Uterus (tissue), 4 donors: ENCODE measurements at places on chromosomes 3 and 15. TPM values are rescaled to one million over a fixed set of nuclear protein-coding genes. Genes with fewer than 3 reads are reported as not detected.
A peak's percentile ranks its signal among the peaks of the same experiment; 100 is the strongest.

DNA sequence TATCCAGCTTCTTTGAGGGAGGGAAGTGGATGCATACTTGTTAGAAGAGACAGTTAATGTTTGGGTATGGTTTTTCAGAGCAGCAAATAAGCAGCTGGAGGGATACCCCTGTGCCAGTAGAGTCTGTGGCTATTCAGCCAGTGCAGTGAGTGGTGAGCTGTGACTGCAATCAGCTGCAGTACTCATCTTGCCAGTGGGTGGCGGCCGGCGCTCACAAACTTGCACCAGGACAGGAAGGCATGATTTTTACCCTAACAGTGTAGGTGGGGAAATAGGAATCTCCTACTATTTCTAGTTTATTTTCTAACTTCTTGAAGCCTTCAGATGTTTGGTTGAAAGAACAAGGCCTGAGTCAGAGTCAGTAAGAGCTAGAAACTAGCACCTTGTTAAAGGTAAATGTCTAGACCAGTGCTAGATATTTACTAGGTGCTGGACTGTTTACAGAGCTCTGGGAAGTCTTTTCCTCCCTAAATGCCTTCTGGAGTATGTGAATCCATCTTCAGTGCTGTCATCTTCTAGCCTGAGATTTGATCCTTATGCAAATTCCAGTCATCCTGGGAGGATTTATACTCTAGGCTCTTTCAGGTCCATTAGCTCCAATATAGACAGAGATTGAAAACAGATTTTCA, 23.6 kb downstream of the TIMP4 start:
- no peak overlapping the region for H3K4me3 ChIP-seq
- H3K36me3 ChIP-seq, result no peaks in the 10 kb centered on the region
- DNase-seq, result peak; percentile 73
- peaks cover 4% of the 10 kb centered on the region for H3K4me1 ChIP-seq
- H3K27me3 ChIP-seq, result no peaks in the 10 kb centered on the region

DNA sequence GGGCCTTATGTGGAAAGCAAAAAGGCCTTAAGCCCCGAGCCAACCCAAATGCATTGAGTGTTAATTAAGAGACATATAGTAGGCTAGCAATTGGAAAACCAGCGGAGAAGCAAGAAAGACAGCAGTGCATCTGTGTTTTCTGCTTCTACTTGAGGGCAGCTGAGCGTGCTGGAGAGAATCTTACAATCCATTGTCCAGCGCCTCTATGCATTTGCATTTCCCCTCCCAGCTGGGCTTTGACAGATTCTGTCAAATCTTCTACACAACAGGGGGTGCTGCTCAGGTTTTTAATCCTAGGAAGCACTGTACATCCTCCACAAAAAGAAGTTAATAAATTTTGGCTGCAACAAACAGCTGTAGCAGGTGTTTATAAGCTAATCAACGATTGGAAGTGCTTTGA, 23.9 kb downstream of the SSR3 start:
- no peak overlapping the region for H3K27ac ChIP-seq
- H3K4me3 ChIP-seq, result no peak overlapping the region
- H3K4me1 ChIP-seq, result peaks cover 6% of the 10 kb centered on the region
- no peaks in the 10 kb centered on the region for H3K27me3 ChIP-seq

DNA sequence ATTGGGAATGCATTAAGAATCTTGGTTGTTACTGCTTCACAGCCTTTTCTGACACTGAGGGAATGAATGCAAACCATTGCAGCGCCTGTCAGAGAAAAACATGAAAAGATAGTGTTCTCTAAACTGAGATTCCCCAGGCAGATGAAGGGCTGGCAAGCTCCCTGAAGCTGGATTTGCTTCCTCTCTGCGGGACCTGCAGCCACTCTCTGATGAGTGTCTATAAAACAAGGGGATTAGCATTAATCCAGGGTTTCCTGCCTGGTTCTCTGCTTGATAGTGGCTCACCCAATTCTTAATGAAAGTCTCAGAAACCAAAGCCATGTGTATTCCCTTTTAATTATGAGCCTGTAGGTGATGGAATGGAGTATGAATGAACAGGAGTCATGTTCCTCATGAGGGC, 344.3 kb upstream of the UMPS start:
- no peaks in the 10 kb centered on the region for H3K27me3 ChIP-seq
- no peak for DNase-seq
- H3K27ac ChIP-seq, result no peak overlapping the region
- H3K36me3 ChIP-seq, result no peaks in the 10 kb centered on the region
- H3K4me1 ChIP-seq, result no peaks in the 10 kb centered on the region
- no peak overlapping the region for H3K4me3 ChIP-seq

DNA sequence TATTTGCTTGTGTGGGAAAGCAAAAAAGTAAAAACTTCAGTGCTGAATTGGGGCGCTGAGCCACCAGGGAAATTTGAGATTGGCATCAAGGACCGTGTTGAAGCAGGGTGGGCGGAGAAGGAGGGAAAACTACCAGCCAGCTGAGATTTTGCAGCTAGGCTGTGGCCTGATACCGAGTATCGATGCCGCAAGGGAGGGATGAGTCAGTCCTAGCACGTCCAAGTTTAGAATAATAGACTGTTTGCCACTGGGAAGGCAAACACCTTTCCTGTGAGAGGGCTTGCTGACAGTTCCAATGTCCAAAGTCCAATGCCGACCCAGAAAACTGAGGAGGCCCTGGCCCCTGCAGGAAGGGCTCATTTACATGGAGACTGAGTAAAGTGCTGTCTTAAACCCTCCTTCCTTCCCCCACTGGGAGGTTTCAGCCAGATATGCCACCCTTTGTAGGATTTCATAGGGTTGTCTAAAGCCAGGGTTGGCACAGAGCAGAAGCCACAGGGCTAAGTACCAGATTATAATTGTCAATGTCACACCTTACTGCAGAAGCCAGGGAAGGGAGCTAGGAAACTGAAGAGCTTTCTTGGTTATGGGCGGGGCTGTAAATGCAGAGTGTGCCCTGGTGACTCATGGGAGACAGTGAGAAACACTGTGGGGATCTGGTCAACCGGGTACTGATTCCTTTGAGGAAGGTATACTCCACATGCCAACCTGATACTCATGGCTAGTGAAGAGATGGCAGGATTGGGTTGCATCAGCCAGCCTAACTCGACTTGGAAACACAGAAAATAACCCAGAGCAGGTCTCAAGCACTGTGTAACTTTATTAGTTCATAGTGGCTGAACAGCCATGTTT, 28.4 kb upstream of the PIK3CB start:
- H3K4me3 ChIP-seq, result no peak overlapping the region
- H3K4me1 ChIP-seq, result no peaks in the 10 kb centered on the region
- no peak for DNase-seq
- H3K27ac ChIP-seq, result no peak overlapping the region
- H3K36me3 ChIP-seq, result no peaks in the 10 kb centered on the region

NSMCE3 gene
- 4.4 TPM for total RNA-seq

UNC13C gene
- not detected for total RNA-seq

- no peaks in the 10 kb centered on the region for H3K27me3 ChIP-seq
- H3K4me1 ChIP-seq, result no peaks in the 10 kb centered on the region
- H3K4me3 ChIP-seq, result no peak overlapping the region
- no peak for DNase-seq
- no peaks in the 10 kb centered on the region for H3K36me3 ChIP-seq
Observed at GRCh38 chr3:130687327-130687726, 59.3 kb downstream of the PIK3R4 start.

TYRO3 gene
- 22.7 TPM for total RNA-seq

COL6A5 gene
- not detected for total RNA-seq

MLF1 gene
- 23.8 TPM for total RNA-seq

GRCh38 chr15:69951898-69952555, 145.7 kb downstream of the TLE3 start:
- H3K27ac ChIP-seq, result no peak overlapping the region
- H3K36me3 ChIP-seq, result no peaks in the 10 kb centered on the region
- no peak for DNase-seq
- H3K4me3 ChIP-seq, result no peak overlapping the region
- no peaks in the 10 kb centered on the region for H3K27me3 ChIP-seq
- no peaks in the 10 kb centered on the region for H3K4me1 ChIP-seq

LDHAL6B gene
- not detected for total RNA-seq

DNA sequence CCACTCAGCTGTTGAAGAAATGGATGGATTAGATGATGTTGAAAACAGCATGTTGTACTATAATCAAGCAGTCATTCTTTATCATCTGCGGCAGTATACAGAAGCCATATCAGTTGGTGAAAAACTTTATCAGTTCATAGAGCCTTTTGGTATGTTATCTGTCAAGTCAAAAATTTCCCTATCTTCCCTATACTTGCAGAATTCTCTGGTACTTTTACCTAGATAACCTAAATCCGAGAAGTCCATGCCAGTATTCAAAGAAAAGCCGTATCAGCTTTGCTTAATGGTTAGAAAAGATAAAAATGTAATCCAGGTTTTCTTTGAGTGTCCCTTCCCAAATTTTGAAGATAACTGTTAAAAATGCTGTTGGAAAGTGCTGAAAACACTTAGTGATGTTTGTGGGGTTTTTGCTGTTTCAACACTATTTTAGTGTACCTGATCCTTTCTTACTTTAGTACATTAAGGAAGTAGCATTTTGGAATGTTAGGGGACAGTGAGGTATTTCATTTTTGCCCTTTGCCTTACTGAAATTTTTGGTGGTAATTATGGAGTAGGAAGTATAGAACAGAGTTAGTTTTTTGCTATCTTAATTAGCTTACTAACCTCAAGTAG, 23.8 kb downstream of the CNOT10 start:
- no peaks in the 10 kb centered on the region for H3K36me3 ChIP-seq
- DNase-seq, result no peak
- H3K27me3 ChIP-seq, result no peaks in the 10 kb centered on the region
- H3K4me3 ChIP-seq, result no peak overlapping the region
- peaks cover 4% of the 10 kb centered on the region for H3K4me1 ChIP-seq

DNA sequence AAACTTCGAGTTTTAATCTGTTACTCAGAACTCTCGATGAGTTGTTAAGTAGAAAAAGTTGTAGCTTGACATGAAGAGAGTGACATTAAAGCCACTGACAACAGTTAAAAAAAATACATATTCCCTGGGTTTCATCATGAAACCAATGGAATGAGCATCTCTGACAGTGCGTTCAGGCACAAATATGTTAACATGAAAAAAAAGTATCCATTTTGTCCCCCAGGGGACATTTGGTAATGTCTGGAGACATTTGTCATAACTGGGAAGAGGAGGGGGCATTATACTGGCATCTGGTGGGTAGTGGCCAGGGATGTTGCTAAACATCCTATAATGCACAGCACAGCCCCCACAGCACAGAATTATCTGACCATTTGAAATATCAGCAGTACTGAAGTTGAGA, 14.8 kb upstream of the FOXP1 start:
- no peaks in the 10 kb centered on the region for H3K36me3 ChIP-seq
- H3K27ac ChIP-seq, result no peak overlapping the region
- DNase-seq, result no peak
- no peak overlapping the region for H3K4me3 ChIP-seq
- H3K27me3 ChIP-seq, result no peaks in the 10 kb centered on the region
- H3K4me1 ChIP-seq, result no peaks in the 10 kb centered on the region

- no peaks in the 10 kb centered on the region for H3K27me3 ChIP-seq
- H3K4me1 ChIP-seq, result no peaks in the 10 kb centered on the region
- H3K36me3 ChIP-seq, result no peaks in the 10 kb centered on the region
- no peak overlapping the region for H3K4me3 ChIP-seq
- no peak for DNase-seq
Observed at GRCh38 chr15:66400351-66400774, 13.7 kb downstream of the MAP2K1 start.

GRCh38 chr15:33941279-33942063, 26.8 kb upstream of the CHRM5 start:
- DNase-seq, result no peak
- H3K4me3 ChIP-seq, result no peak overlapping the region
- no peak overlapping the region for H3K27ac ChIP-seq
- H3K4me1 ChIP-seq, result no peaks in the 10 kb centered on the region
- H3K36me3 ChIP-seq, result no peaks in the 10 kb centered on the region
- H3K27me3 ChIP-seq, result no peaks in the 10 kb centered on the region

LRTM1 gene
- total RNA-seq, result not detected

- H3K4me3 ChIP-seq, result no peak overlapping the region
- no peaks in the 10 kb centered on the region for H3K4me1 ChIP-seq
- no peak overlapping the region for H3K27ac ChIP-seq
- H3K27me3 ChIP-seq, result no peaks in the 10 kb centered on the region
- DNase-seq, result no peak
Observed at GRCh38 chr3:24781454-24781853, 286.8 kb upstream of the THRB start.

GXYLT2 gene
- total RNA-seq, result 1.3 TPM

GRCh38 chr3:129132097-129132866, 10.7 kb upstream of the RAB43 start:
- H3K4me3 ChIP-seq, result no peak overlapping the region
- no peak overlapping the region for H3K27ac ChIP-seq
- no peaks in the 10 kb centered on the region for H3K27me3 ChIP-seq

GRCh38 chr3:106482451-106482850, 613.6 kb upstream of the CBLB start:
- no peaks in the 10 kb centered on the region for H3K27me3 ChIP-seq
- no peaks in the 10 kb centered on the region for H3K36me3 ChIP-seq
- DNase-seq, result no peak
- no peak overlapping the region for H3K27ac ChIP-seq
- no peaks in the 10 kb centered on the region for H3K4me1 ChIP-seq

GRCh38 chr15:60964527-60964926, 264.6 kb downstream of the RORA start:
- no peak overlapping the region for H3K4me3 ChIP-seq
- peak; percentile 31 for DNase-seq
- no peaks in the 10 kb centered on the region for H3K27me3 ChIP-seq
- no peaks in the 10 kb centered on the region for H3K36me3 ChIP-seq
- no peak overlapping the region for H3K27ac ChIP-seq

GRCh38 chr3:159860269-159861116, 128.1 kb upstream of the IL12A start:
- no peak for DNase-seq
- no peak overlapping the region for H3K4me3 ChIP-seq
- H3K36me3 ChIP-seq, result no peaks in the 10 kb centered on the region
- H3K27ac ChIP-seq, result no peak overlapping the region

KCNH8 gene
- total RNA-seq, result 1.5 TPM

CMTM7 gene
- total RNA-seq, result 12.7 TPM
